Activated naive CD8-positive, alpha-beta T cell treated with anti-CD3 and anti-CD28 coated beads, Interleukin-2, amount 50 U/mL, for 16 hours (primary cell): ENCODE measurements at places on chromosomes 12 and 14.
A peak's percentile ranks its signal among the peaks of the same experiment; 100 is the strongest.

GRCh38 chr14:33714527-33715226 is 236.2 kb downstream of the EGLN3 start:
- DNase-seq, result no peak

DNA sequence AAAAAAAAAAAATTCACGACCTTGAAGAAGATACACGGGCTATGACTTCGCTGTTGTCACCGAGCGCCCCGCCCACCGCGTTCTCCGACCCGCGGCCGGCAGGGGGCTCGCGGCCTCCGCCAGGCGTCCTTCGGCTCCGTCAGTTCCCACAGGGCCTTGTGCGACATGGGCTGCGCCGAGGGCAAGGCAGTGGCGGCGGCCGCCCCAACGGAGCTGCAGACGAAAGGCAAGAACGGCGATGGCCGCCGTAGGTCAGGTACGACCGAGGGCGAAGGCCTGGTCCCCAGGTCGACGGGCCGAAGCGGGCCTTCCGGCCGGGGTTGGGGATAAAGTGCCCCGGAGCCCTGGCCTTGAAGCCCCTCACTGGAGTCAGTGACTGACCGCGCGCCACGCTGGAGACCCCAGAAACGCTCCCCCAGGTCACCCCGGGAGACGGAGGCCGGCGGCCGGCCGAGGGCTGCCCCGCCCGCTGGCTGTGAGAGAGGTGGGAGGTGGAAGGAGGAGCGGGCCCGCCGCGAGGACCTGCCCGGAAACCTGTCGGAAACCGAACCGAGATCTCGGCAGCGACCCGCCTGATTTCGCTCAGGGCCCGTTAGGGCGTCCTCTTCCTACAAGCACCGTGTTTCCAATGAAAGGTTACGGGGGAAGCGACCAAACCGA is at the start of gene TXNRD1:
TXNRD1 (plus strand) TSS at position 142 of the 660 bp plus-strand sequence; CDS start at position 166, 24 bp downstream.
- DNase-seq, result peak; percentile 73

GRCh38 chr12:40138526-40138925 is 32.6 kb upstream of the SLC2A13 start:
- no peak for DNase-seq

- no peak for DNase-seq
Observed at GRCh38 chr12:111840807-111841206, 1.2 kb upstream of the MAPKAPK5 start.

- DNase-seq, result no peak
Observed at GRCh38 chr12:42496886-42497285, 92.7 kb downstream of the PRICKLE1 start.

GRCh38 chr12:43742106-43742505 is 16.5 kb downstream of the PUS7L start:
- no peak for DNase-seq

GRCh38 chr12:130139567-130140421 is 22.5 kb upstream of the FZD10 start:
- DNase-seq, result no peak

DNA sequence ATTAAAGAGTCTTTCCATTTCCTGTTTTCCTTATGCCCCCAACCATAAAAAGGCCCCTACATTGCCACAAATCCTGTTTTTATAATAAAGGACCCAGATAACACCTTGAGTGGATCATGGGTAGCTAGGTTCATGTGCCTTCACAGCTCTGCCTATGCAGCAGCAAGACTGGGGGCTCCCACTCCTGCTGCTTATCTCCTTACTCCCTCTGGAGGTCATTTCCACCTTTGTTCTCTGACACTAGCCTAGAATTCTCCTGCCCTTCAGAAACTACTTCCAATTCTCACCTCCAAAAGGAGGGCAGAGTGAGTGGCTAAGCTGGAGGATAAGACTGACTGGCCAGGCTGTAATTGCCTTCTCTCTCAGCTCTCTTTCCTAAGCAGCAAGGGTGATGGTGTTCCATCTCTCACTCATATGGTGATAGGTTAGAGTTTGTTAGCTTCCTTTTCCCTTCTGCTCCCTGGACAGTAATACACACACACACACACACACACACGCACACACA is 20.0 kb upstream of the STAC3 start:
- no peak for DNase-seq

DNA sequence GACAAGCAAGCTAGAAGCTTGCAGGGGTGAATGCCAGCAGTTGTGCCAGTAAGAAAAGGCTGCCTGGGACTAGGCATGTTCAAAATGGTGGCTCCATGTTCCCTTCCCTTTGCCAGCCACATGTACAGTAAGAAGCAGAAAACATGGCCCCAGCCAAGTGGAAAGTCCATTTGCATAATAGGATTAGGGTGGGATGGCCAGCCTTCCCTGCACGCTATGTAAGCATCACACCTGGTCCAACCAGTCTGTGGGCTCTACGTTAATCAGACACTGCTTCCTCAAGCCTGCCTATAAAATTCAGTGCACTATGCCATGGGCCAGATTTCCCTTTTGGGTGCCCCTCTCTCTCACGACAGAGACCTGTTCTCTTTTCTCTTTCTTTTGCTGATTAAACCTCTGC is 288.4 kb downstream of the GXYLT1 start:
- DNase-seq, result no peak

DNA sequence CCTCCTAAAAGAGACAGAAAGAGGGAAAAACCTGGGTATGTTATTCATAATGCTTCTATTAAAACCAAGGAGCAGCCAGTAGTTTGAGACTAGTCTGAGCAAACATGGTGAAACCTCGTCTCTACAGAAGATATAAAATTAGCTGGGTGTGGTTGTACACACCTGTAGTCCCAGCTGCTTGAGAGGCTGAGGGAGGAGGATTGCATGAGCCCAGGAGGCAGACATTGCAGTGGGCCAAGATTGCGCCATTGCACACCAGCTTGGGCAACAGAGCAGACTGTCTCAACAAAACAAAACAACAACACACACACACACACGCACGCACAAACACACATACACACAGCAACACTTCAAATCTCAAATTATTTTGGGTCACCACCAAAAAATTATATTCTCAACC is 27.8 kb downstream of the HECTD4 start:
- no peak for DNase-seq

GRCh38 chr12:131140697-131141096 is 187.0 kb downstream of the ADGRD1 start:
- no peak for DNase-seq

DNA sequence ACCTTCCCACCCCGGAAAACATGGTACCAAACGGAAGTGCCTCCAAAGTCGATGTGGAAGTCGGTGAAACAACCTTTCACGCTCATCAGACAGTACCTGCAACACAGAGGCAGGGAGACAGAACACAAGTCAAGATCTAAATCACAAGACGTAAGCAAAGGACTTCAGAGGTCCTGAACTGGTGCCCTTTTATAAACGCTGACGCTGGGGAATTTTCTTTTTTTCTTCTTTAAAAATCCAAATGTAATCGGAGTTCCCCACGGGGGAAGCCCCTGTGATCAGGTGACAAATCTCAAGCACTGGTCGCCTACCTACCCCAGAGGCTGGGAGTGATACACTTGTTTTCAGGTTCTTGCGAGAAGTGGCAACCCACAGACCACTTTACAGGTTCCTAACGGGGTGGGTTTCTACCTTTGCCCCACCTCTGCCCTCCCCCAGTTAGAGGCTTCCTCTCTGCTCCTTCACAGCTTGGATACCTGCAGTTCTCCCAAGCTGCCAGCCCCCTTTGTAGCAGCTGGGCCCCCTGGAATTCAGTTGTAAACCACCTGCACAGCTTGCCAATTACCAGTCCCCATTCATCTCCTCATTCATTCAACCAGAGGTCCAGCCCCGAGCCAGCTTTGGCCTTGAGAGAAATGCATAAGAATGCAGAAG is 46.2 kb downstream of the KDM2B start:
- DNase-seq, result peak; percentile 39

- no peak for DNase-seq
Observed at GRCh38 chr14:72700338-72701236, 193.3 kb downstream of the DPF3 start.

DNA sequence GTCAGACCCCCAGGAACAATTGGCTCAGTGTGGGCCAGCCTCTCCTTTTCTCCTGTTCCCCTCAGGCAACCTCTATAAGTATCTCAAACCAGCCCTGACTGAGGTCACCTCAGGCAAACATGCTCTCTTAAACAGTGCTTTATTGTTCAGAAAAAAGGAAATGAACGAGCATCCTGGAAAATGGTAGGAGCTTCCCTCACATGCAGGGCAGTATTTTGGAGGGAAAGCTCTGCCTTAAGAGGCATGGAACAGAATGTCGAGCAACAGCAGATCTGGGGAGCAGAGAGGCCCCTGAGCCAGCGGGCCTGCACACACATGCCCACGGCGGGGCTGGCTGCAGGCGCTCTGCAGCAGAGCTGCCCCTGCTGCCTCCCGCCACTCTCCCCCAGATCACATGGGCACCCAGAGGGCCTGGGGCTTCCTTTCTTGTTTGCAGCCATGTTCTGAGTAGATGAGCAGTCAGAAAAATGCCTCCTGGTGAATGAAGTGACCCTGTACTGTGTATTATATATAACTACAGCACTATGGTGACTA is 42.0 kb downstream of the MOK start:
- no peak for DNase-seq

DNA sequence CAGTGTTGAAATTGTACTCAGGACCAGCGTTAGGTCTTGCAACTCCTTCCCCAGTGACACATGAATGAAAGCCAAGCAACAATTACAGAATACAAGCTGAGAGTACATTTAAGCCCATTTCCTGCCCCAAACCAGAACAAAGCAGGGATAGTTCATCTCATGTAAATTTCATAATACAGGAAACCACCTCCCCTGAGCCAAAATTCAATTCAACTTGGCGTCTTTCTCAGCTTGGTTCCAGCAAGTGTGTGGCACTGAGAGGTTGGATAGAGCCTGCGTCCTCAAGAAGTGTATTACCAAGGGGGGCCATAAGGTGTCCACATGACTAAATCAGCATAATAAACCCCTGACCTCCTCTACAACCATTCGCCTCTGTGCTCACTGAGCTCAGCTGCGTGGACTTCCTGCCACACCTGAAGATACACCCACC is 278.9 kb upstream of the CRY1 start:
- DNase-seq, result no peak

DNA sequence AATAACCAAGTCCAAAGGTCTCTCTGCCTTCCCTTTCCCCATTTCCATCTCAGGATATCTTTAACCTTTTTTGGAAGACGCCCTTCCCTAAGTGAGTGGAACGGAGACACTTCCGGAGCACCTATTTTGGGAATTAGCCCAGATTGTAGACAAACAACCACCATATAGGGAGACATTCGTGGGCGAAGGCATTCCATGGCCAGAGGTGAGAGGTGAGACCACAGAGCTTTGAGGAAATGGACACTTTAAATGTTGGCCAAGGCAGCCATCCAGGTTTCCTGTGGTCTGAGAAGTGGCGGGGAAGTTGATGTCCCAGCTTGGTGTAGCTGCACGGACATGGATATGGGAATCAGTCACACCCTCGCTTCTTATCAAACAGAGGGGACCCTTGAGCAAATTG is 69.4 kb upstream of the BDKRB2 start:
- no peak for DNase-seq

DNA sequence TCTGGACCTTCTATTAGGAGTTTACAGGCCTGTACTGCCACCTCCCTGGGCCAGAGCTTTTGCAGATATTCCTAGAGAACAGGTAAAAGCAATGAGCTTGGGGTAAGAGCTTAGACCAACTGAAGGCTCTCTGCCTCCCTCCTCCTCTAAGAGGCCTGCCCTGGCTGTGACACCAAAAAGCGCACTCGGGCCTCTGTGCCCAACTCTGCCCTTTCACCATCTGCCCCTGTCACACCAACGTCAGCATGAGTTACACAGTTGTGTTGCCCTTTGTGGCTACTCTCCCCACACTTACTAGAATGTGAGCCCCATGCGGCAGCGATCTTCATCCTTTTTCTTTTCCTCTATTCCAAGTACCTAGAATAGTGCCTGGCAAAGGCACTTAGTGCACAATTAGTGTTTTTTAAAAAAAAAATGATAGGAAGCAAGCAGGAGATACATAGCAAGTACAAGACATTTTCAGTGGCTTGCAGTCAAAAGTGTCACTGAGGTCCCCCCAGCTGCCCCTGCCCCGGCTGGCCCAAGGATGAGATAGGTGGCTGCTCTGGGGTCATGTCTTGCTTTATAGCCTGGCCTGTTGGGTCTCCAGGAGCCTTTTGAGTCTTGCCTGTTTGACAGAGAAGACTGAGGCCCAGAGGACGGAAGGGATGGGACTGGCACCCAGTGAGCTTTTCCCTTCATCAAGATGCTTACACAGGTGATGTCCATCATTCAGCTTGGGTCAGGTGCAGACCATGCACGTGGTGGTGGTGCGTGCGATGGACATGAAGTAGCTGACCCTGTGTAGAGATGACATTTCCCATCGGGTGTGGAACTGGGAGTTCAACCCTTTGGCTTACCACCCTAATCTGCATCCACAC is 12.5 kb downstream of the CKB start:
- DNase-seq, result no peak

DNA sequence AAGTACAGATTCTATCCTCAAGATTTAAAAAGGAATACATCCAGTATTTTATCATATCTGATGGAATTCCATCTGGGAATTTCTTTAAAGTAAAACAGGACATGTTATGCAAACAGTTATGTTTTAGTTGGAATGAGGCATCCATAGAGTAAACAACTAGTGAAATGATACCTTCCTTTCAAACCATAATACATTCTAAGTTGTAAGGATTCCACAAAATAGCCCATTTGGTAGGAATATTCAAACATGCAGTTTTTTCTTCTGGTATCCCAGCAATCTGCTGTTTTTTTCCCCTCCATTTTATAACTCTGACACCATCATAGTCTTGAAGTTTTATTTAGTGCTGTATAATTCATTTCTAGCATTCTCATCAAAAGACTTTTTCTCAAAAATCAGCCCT is 149.6 kb downstream of the ADAMTS20 start:
- no peak for DNase-seq

- no peak for DNase-seq
Observed at GRCh38 chr12:112855375-112855774, 51.4 kb upstream of the OAS1 start.

DNA sequence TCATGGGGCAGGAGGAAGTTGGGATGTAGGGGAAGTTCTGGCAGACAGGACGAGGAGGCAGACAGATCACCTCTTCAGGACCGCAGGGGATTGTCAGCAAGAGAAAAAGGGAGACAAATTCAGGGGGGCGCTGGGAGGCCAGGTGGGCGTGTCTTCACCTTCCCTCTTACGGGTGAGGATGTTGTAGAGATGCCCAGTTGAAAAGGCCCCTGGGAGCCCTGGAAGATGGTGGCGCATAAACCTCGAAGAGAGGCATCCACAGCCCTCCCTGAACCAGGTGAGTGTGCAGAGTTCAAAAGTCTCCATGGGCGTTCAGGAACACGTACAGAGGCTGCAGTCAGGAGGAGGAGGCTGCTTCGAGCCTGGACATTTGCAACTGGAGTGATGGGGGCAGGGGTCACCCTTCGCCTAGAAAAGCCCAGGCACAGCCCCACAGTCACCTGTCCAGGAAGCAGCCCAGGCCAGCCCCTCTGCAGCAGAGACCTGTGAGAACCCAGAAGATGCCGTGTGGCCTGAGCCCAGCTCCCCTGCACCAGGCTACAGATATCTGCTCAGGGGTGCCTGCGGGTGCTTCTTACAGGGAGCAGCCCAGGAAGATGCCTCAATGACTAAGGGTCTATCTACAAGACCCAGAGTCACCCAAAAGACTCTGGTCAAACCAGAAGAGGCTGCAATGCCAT is 74.4 kb downstream of the PRIMA1 start:
- DNase-seq, result no peak
